ENCODE measurements at places on chromosomes 1 and 21.

DNA sequence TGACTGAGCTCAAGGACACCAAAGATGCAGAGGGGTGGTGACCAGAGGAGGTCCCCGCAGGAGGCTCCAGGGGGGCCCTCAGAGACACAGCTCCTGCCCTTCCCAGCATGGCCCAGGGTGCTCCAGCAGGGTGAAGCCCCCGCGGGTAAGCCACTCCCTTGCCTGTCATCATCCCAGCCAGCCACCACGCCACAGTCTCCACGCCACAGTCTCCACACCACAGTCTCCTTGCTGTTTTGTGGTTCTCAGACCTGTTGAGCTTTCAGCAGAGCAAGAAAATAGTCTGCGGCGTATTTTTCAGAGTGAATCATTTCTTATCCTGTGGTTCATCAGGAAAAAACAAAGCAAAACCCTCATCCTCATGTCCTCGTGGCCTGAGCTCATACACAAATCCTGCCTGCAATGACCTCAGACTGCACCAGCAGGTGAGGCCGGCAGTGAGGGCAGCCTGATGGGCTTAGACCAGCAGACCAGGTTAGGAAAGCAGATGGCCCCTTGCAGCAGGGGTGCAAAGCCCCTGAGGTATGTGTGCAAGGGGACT lies 25.7 kb upstream of the ABCG1 start:
- no peak for DNase-seq

DNA sequence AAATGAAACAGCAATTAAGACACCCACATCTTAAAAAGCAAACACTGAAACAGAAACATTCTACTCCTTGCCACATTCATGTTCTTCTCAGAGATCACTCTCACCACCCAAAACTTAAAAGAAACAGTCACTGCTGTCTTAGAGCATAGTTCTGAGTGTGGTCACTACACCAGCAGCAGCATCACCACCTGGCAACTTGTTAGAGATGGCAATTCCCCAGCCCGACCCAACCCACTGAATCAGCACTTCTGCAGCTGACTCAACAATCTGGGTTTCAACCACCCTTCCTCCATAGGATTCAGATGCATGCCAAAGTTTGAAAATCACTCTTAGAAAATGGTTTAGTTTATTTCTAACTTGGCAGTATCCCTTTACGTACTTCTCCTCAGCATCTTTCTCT lies 126.1 kb downstream of the CDC42BPA start:
- peak; percentile 67 for DNase-seq

- peak; percentile 97 for DNase-seq
Observed at GRCh38 chr1:8873506-8874229, 4.8 kb downstream of the ENO1 start.

DNA sequence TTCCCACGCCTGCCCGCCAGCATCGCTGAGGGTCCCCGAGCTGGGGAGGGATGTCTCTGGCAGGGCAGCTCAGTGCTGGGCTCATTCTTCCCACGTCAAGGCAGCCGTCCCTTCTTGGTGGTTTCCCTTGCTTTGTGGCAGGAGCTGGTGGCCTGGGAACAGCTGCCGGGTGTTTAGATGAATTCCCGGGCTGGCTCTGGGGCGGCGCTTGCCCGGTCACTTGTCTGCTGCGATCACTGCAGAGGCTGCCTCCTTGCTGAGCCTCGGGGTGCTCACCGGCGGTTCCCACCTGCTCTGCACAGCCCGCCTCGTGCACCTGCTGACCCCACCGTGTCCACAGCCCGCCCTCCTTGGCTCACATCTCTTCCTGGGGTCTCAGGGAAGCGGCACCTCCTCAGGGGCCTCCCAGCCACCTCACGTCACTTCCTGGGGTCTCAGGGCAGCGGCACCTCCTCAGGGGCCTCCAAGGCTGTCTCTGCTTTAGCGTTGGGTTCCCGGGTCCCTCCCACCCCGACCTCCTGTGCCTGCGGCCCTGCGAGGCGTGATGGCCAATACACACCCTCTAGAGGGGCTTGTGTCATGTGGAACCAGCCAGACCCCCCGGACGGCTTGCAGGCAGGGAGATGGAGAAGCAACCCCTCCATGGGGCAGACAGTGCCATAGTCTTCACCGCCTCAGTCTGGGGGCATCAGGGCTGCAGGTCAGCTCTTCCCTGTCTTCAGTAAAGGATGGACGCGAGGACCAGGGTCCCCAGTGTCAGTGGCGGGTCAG lies 13.5 kb downstream of the COL18A1 start:
- no peak for DNase-seq

- DNase-seq = no peak
Observed at GRCh38 chr1:29355375-29355774, 119.1 kb downstream of the PTPRU start.

DNA sequence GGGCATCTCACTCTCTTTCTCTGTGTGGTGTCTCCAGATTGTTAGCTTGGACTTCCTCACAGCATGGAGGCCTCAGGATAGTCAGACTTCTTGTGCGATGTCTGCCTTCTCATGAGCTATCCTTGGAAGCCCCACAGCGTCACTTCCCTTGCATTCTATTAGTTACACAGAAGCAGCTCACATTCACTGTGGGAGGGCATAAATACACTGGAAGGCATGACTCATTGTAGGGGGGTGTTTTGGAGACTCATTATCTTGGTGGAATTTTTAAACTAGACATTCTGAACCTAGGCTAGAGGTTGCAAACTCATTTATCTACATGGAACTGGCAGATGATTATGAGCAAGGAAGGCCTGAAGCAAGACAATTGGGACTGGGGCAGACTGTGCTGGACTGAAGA lies 21.4 kb upstream of the FASLG start:
- peak; percentile 75 for DNase-seq

DNA sequence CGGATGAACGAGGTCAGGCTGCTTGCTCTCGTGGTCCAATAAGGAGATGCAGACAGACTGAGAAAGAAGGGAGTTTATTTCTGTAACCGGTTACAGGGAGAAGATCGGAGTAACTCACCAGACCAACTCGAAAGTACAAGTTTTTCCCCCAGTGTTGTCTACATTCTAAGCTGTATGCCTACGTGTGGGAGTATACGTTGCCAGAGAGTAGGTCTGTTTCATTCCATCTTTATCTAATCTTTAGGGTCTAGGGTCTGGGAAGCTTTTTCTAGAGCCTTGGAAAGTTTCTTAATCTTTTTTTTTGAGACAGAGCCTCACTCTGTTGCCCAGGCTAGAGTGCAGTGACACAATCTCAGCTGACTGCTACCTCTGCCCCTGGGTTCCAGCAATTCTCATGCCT lies 4.7 kb upstream of the PADI1 start:
- DNase-seq = no peak

Measured in ACHN (cell line).